ENCODE measurements at places on chromosomes 2 and 18. TPM values are rescaled to one million over a fixed set of nuclear protein-coding genes. Genes with fewer than 3 reads are reported as not detected.

The RAPGEF4 gene
- 5.0 TPM for total RNA-seq

The MOGAT1 gene
- not detected for total RNA-seq

The CD207 gene
- total RNA-seq: not detected

The MERTK gene
- total RNA-seq: 0.69 TPM

The WNT10A gene
- total RNA-seq: not detected

The SALL3 gene
- 0.52 TPM for total RNA-seq

Data from smooth muscle cell of the pulmonary artery (primary cell).